ENCODE measurements at places on chromosomes 7 and 10.

GRCh38 chr10:29370097-29371092, 81.5 kb downstream of the LYZL1 start:
- DNase-seq: no peak

DNA sequence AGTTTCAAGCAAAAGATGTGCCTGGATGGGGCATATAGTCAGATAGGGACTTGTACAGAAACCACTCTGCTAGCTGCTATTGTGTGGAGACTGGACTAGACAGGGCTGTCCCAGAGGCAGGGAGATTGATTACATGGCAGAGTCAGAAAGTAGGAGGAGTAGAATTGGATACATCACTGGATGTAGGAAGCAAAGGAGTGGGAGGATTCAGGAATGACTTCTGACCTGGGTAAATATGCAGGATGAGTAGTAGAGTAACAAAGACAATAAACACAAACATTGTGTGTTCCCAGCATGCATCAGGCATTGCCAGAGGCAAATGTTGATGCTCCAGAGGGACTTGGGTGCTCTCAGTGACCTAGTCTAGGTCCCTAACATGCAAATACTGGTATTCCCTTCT, 30.9 kb upstream of the MAT1A start:
- DNase-seq: no peak

DNA sequence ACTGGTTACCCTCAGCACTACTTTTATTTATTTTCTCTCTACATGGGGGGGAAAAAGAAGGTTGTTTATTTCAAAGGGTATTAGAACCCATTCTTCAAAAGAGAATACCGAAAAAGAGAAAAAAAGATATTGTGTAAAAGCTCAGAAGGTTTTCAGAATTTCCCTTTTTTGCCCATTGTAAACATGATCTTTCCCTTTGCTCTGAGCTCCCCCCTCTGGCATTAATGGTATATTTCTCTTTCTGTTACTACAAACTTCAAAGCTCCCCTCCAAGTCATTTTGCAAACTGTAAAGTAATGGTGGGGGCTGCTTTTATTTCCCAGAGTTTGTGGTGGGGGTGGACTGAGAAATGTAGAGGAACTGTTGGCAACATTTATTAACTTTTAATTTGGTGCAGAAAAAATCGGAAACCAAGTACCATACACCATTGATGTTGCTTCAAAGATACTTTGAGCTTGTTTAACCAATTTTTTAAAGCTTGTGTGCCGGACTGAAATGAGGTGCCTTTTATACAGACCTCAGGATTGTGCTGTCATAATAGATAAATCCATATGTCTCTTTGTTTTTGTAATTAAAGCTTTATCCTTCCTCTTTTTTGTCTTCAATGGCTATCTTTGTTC, 181.5 kb downstream of the EXOC4 start:
- DNase-seq: no peak

DNA sequence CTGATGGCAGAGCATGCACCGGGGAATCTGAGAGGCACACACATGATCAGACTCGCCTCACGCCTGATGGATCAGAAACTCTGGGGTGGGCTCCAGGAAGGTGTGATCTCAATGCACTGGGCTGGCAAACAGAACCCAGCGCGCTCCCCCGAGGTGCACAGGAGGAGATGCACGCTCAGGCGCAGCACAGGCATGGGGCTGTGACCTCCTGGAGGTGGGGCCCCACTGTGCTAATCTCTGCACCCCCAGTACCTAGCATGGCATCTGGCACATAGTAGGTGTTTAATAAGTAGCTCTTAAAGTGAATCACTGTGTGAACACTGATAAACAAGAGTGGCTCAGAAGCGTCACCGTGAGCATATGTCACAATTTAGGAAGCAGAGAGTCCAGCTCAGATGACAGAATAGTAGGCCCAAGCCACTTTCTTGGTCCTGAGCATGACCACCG, 57.9 kb downstream of the PROSER2 start:
- no peak for DNase-seq

GRCh38 chr10:59633063-59633462, 76.6 kb downstream of the SLC16A9 start:
- DNase-seq: no peak

DNA sequence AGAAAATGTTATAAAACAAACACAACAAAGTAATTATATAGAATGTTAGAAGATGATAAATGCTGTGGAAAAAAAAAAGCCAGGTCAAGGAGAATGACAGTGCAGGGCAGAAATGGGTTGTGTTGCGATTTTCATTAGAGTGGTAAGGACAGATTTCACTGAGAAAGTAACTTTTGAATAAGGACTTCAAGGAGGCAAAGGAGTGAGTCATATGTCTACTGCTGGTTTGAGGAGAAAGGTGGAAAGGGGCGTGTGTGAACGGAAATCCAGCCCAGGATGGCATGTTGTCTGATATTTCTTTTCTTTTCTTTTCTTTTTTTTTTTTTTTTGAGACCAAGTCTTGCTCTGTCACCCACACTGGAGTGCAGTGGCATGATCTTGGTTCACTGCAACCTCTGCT, 12.3 kb upstream of the DLD start:
- no peak for DNase-seq

- DNase-seq: no peak
These were observed 191.3 kb downstream of the CUX1 start for GRCh38 chr7:102008535-102009262.

- no peak for DNase-seq
These were observed 176.4 kb downstream of the PTPN20 start for GRCh38 chr10:47087667-47088066.

- DNase-seq: no peak
These were observed 128.8 kb upstream of the SMIM30 start for GRCh38 chr7:113247198-113247597.

DNA sequence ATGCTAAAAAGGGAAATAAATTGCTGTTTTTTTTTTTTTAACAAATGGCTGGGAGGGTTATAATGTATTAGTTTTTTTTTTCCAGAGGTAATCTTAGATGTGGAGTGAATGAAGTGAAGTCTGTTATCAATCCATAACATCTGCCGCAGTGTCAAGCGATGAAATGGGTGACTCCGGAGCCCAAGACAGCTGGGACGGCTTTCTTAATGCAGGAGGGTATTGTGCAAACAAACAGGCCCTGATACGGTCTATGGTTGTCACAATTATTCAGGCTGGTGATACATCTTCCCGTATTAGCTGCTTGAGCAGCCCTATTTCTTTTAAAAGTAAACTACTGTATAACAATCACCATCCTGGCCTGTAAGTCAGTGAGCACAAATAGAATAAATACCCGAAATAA, 1231.2 kb downstream of the GATA3 start:
- DNase-seq: no peak

- no peak for DNase-seq
These were observed 33.9 kb upstream of the XPNPEP1 start for GRCh38 chr10:109957092-109957797.

GRCh38 chr7:155002411-155003091, 373 bp downstream of the PAXIP1 start:
- no peak for DNase-seq

DNA sequence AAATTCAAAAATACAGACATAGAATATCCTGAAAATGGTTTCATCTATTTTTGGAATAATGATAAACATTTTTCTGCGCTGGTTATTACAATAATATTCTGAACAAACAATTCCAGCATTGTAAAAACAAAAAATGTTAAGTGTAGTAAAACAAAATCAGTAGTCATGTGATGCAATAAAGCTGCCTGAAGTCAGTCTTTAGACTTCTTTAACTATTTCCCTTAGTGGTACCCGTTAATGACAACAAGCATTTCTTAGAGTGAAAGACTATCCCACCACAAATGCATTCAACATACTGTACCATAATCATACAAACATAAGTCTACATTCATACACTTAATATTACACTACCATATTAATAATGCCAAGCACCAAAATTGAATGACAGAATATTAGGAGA, 1.6 kb downstream of the SKAP2 start:
- DNase-seq: no peak

GRCh38 chr10:99938563-99938962, 71.2 kb downstream of the DNMBP start:
- no peak for DNase-seq

GRCh38 chr10:28947171-28947570, 269.9 kb downstream of the BAMBI start:
- DNase-seq: no peak

- DNase-seq: no peak
These were observed 439.5 kb upstream of the NFE2L3 start for GRCh38 chr7:25712500-25712899.

DNA sequence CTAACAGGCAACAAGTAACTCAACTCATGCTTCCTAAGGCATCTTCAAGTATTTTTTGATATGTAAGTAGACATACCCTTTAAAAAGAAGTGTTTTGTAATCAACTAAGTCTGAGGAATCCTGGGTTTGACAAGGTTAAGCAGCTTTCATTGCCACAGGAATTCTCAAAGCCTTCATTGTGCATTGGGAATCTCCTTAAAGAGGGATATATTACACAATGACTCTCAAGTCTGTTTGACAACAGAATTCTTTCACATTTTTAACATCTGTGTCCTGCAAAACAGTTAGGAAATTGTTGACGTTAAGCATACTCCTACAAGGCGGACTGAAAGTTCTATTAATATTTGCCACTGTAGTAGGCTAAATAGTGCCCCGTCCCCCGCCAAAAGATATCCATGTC, 71.4 kb downstream of the SGMS1 start:
- DNase-seq: no peak

DNA sequence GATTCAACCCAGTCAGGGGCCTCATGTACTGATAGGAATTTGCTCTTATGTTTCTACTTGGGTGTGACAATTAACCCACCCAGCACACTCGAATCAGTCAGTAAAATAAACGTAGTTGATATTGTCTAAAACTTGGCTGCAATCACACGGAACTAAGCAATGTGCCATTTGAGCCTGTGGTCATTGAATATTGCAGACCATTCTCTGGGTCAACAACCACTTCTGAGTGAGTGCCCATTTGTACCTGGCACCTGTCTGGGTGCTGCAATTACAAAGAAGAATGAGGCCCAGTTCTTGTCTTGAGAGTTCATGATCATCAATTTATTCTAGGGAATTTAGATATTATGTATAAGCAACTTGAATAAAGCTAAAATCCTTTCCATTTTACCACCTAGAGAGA, 29.8 kb downstream of the NPY start:
- DNase-seq: no peak

GRCh38 chr7:155738104-155738503, 74.2 kb downstream of the SHH start:
- DNase-seq: no peak

DNA sequence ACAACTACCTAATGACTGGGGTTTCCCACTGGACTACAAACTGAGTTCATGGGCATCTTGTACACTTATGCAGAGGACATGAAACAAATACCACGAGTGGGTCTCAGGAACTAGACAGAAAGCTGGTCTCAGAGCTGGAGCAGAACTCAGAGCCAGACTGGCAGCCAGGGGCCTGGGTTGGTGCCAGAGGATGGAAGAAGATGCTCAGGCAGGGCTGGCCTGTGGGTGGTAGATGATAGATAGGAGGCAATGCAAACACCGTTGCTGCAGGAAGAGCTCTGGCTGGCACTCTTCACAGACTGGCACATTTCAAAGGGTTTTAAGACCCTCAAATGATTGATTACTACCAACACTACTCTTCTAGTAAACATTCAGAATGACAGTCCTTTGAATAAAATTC, 28.8 kb downstream of the ENO4 start:
- DNase-seq: no peak

DNA sequence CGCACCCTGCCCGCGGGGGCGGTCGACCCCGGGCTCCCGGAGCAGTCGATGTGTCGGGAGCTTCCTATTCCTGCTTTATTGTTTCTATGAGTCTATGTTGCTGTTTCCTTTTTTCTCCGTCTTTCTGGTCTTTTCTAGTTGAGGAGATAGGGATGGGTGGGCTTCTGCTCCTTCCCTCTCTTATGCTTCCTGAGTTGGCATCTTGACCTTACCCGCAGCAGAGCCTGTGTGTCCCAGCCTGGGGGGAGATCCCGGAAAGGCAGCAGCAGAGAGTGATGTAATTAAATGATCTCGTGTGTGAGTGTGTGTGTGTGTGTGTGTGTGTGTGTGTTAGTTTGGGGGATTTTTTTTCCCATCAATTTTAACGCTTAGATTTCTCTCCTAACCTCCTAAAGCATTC, 486 bp upstream of the SORCS1 start:
- DNase-seq: no peak

DNA sequence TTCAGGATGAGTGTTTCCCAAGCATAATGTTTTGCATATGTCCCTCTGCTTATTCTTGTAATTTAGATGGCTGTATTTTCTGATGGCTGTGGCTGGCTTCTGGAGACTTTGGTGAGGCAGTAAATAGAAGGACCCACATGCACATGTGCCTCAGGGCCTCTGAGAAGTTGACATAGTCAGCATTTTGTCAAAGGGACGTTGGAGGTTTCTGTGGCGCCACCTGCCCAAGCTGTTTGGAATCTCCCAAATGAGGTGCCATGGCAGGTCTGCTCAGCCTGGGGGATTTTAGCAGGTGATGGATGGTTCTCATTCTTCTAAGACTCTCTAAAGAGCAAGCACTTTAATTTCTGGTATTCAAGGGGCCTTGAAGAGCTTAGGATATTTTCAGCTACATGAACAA, 29.8 kb downstream of the C10orf120 start:
- no peak for DNase-seq

DNA sequence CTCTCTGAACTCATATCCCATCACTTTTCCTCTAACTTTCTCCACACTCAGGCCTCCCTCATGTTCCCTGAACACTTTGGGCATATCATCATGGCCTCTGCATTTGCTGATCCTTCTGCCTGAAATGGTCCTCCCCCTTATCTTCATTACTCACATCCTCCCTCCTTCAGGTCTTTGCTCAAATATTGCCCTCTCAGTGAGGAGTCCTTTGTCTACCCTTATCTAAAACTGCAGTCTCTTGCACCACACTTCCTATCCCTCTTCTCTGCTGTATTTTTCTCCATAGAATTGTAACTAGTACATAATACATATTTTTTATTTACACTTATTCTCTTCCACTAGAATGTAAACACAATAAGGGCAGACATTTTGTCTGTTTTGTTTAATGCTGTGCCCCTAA, 41.7 kb downstream of the DNAJC1 start:
- no peak for DNase-seq

DNA sequence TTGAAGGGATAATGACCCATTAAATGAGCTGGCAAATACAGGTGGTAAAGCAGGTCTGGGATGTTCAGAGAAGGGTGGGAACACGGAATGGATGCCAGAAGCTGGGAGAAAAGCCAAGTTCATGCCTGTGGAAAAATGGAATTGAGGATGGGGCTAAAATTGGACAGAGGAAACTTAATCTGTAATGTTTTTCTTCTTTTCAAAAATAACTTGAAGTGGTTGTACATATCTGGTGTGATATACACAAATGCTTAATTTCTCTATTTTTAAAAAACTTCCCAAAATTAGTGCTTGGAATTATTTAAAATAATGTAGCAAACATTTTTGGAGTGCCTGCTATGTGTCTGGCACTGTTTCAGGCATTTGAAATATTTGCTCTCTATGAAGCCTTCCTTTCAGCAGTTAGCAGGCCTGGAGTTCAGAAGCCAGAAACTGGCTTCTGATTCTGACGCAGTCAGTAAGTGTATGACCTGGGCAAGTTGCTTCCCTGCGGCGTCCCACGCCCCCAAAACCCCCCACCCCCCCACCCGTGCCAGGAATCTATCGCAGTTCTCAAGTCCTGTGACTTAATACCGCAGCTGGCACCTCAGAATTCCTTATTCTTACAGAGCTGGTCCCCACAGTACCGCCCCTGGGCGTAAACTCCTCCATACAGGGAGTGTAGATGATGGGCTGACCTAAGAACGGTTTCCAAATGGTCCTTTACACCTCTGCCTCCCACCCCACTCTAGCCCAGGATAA, 828 bp upstream of the MALSU1 start:
- DNase-seq: no peak

GRCh38 chr7:25389489-25390106, 161.3 kb upstream of the NPVF start:
- DNase-seq: no peak

GRCh38 chr10:95880704-95881103, 27.1 kb upstream of the CC2D2B start:
- DNase-seq: no peak
